ENCODE measurements at places on chromosomes 6 and 20.
A peak's percentile ranks its signal among the peaks of the same experiment; 100 is the strongest.

- no peak for DNase-seq
Observed at GRCh38 chr6:75608956-75609533, 7.4 kb downstream of the SENP6 start.

DNA sequence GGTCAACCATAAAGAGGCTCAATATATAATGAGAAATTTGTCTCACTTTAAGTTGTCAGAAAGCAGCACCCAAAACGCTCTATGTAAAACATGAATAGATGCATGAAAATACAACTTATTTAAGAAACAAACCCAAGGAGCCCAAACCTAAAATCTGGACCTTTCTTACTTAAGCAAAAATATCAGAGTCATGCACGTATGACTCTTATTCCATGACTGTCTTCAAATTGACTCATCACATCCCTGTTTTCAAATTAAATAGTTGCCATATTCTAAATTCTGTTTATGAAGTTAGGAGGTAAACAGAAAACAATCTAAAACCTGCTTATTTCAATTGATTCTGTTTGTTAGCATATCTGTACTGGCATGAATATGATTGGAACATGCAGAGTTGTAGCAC is 42.1 kb downstream of the ANKRD6 start:
- no peak for DNase-seq

- DNase-seq = no peak
Observed at GRCh38 chr6:122704066-122704465, 75.5 kb upstream of the FABP7 start.

- DNase-seq = no peak
Observed at GRCh38 chr6:137957471-137957870, 90.4 kb downstream of the TNFAIP3 start.

DNA sequence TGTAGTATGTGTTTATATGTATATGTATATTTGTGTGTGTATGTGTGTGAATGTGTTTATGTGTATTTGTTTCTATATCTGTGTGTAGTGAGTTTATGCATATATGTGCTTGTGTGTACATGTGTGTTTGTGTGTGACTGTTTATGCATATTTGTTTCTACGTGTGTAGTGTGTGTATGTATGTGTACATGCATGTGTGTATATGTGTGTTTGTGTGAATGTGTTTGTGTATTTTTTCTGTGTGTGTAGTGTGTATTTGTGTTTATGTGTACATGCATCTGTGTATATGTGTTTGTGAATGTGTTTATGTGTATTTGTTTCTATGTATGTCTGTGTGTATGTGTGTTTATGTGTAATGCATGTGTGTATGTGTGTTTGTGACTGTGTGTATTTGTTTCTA is 12.1 kb upstream of the SMOC2 start:
- DNase-seq = no peak

DNA sequence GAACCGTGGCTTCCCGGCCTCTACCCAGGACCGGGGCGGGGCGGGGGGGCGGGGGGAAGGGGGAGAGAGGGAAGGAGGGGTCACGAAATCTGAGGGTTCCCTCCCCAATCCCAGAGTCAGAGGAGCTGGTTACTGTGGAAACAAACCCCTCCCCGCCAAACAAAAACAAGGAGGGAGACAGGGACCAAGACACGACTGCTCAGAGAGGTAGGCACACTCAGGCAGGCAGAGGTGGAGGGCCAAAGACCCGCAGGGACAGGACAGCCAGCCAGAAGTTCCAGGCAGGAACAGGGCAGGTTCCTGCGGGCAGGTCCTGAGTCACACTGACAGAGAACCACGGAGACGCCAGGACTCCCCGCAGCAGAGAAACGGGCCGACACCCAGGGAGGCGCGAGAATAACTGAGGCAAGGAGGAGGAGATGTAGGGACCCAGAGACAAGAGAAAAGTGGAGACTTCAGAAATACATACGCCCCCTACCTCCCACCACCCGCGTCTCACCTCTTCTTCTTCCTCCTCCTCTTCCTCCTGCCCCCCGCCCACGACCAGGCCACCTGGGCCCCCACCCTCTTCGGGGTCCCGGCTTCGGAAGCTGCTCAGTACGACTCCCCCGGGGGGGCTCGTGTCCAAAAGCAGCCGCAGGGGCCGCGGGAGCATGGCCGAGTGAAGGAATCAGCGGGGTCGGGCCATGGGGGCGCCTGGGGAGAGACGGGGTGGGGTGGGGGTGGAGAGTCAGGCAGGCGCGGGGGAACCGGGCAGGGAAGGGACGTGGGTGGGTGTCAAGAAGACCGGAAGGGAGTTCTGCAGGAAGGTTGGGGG is 578 bp downstream of the RGL2 start:
- DNase-seq = no peak

DNA sequence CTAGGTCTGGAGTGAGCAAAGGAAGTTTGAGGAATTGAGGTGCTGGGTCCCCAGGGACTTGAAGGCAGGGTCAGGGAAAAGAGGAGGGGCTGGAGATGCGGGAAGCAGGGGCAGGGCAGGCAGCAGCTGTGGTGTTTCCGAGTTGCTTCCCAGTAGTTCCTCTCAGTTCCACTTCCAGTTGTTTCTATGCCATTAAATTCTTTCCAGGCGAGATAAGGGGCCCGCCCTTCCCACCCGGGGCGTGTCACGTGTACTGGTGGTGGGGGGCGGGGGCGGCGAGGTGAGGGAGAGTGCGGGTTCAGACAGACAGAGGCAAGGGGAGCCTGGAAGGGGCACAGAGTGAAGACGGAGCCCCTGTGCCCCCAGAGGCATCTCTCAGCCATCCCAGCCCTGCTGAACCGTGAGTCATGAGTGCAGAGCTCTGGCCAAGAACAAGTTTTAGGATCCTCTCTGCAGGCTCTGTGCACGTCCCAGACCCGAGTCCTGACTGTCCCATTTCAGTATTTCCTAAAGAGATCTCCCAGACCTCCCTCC is 977 bp downstream of the TNXB start:
- DNase-seq = no peak

DNA sequence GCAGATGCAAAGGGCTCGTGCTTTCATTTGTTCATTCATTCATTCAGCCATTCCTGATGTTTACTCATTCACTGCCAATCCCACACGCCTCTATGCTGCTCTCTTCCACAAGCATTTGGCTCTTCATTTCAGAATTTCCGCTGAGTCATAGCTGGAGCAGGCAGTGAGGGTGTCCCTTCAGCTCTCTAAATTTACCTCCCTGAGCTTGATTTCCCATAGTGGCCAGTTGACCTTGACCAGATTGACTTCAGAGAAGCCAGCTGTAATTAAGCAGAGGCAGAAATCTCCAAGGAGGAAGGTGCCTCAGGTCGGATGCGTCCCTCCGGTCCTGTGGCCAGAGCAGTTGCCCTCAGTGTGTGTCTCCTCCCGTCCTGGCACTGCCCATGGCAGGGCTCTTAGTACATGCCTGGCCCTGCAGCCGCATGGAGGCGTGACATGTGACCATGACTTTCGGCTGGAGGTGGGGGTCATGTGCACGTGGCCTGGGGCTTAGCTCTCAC is 267.2 kb upstream of the ECI2 start:
- DNase-seq = no peak

GRCh38 chr6:15417811-15418210 is 171.9 kb downstream of the JARID2 start:
- no peak for DNase-seq

- no peak for DNase-seq
Observed at GRCh38 chr20:59043698-59044097, 1.1 kb upstream of the PRELID3B start.

GRCh38 chr20:3678856-3679720 is 2.7 kb downstream of the ADAM33 start:
- no peak for DNase-seq

DNA sequence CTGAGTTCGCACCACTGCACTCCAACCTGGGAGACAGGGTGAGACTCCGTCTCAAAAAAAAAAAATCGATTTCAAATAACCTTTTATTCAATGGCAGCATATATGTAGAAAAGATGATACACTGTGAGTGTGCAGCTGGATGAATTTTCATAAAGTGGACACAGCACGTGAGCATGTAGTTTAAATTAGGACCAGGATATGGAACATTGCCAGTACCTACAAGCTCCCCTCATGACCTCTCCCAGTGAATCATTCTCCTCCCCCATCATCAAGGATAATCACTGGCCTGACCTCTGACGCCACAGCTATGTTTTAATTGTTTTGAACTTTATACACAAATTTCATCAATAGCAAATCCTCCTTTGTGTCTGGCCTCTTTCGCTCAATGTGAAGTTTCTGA is 53.8 kb upstream of the HDAC2 start:
- no peak for DNase-seq

DNA sequence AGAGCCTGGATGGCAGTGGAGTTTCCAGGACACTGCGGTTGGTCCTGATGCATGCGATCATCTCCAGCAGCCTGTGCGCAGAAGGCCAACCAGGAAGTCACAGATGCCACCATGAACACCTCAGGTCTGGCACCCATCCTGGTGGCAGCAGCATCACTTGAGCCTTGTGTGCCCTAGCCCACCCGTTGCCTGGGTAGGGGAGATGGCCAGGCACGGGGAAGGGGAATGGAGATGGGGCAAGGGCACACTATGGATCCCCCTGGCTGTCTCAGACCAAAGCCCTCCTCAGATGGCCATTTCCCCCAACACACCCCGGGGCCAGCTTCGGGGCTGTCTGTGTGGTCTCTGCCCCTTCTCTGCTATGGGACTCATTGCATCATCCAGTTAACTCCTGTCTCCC is 58.3 kb downstream of the GNAS-AS1 start:
- DNase-seq = no peak

- no peak for DNase-seq
Observed at GRCh38 chr6:127456465-127456864, 2.7 kb downstream of the KIAA0408 start.

GRCh38 chr20:25243416-25243979 is 4.4 kb upstream of the PYGB start:
- DNase-seq = no peak

GRCh38 chr20:5013682-5014447 is 12.6 kb upstream of the SLC23A2 start:
- no peak for DNase-seq

- no peak for DNase-seq
Observed at GRCh38 chr6:84282550-84282949, 55.1 kb upstream of the CEP162 start.

- DNase-seq = no peak
Observed at GRCh38 chr6:98272060-98272459, 562.3 kb upstream of the POU3F2 start.

DNA sequence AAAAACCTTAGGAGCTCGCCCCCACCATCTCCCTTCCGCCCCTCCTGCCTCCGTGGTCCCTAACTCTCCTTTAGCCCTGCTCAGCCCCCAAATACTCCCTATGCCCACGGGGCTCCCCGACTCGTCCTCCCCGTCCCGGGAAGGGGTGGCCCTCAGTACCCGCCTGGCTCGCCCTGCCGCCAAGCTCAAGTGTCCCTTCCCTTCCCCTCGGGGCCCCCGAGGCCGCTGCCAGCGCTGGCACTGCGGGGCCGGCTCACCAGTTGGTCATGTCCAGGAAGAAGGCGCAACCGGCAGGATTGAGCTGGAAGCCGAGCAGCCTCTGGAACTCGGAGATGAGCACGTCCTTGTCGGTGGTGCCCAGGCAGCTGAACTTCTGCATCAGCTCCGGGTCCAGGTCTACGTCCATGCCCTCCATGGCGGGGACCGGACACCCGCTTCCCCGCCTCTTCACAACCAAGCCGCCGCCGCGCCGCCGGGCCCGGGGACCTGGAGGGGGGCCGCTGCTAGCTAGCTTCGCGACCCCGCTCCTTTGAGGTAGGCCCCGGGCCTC is 303 bp downstream of the ILRUN start:
- DNase-seq = no peak

GRCh38 chr6:35154947-35155346 is 13.8 kb upstream of the TCP11 start:
- no peak for DNase-seq

GRCh38 chr6:67888886-67889681 is 746.0 kb upstream of the ADGRB3 start:
- DNase-seq = no peak

GRCh38 chr6:149864578-149865535 is 698 bp upstream of the LRP11 start:
- peak; percentile 58 for DNase-seq

GRCh38 chr6:43428112-43428570 is 800 bp downstream of the ABCC10 start:
- no peak for DNase-seq

DNA sequence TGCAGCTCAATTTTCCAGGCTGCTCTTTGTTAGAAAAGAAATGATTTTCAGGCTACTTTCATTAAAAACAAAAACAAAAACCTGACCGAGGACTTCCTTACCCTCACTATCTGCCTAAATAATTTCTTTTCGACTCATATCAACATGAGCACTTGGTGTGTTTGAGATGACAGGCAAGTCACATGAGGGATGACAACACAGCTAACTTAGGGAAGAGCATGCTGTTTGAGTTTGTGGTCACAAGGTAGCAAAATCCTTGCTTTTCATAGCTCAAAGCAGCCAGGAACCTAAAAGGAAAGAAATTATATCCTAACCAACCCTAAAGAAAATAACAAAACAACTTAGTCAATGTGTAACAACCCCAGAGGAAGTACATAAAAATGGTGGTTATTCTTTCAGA is 459.5 kb downstream of the KIF16B start:
- DNase-seq = no peak

DNA sequence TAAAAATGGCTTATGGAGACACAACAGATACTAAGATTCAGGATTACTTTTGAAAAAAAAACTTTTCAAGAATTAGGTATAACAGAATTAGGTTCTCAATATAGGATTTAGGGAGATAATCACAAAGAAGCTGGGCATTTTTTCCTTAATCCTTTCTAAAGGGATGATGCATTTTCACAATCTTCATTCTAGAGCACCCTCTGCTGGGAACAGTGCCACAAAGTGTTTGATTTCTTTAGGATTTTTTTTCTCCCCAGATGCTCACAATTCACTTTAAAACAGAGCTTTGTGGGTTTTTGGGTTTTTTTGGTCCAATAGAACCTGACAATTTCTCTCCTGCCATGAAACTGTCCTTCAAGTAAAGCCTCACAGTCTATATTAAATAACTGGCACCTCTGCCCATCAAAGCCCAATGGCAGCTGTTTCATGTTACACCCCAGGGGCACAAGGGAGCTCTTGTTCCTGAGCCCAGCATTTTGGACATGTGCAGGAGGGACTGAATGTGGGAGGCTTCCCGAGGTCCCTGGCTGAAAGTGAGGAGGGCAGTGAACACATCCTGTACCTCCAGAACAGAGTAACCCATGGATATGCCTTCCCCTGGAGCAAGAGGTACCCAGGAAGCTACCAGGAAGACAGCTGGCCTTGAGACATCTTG is 39.7 kb downstream of the PREP start:
- no peak for DNase-seq

Data from NCI-H1436 treated with DMSO at 0.1 percent for 48 hours (cell line).